ENCODE measurements at places on chromosomes 3 and 15. TPM values are rescaled to one million over a fixed set of nuclear protein-coding genes. Genes with fewer than 3 reads are reported as not detected.

Gene CXCR6
- not detected for total RNA-seq

Gene HIGD2B
- total RNA-seq, result not detected

Gene MAGI1
- 65.7 TPM for total RNA-seq

Gene AQP9
- total RNA-seq, result not detected

Gene TMCO5A
- not detected for total RNA-seq

Gene GOLGA6L4
- 2.8 TPM for total RNA-seq

Gene CCR8
- 0.64 TPM for total RNA-seq

Gene ARL6IP5
- total RNA-seq, result 15.5 TPM

Gene SPATA12
- total RNA-seq, result 0.22 TPM

DNA sequence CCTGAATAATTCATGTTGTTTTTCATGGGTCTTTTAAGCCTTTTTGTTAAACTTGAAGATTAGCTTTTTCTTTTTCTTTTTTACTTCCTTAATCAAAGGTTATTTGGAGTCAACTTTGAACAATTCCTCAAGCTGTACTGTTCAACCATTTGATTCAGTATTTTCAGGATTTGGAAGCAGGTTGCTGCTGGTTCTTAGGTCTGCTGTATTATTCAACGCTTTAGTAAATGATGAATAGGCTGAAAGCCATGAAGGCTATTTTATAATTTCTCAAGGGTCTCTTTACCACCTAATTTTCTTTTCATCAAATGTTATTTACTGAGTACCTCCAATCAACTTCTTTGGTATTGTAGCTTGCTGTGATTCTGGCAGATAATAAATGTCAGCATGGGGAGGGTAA lies 45.8 kb upstream of the KBTBD8 start:
- H3K4me1 ChIP-seq, result no peaks in the 10 kb centered on the region
- no peak overlapping the region for H3K27ac ChIP-seq
- H3K27me3 ChIP-seq, result no peaks in the 10 kb centered on the region
- no peak overlapping the region for H3K4me3 ChIP-seq
- no peaks in the 10 kb centered on the region for H3K36me3 ChIP-seq

DNA sequence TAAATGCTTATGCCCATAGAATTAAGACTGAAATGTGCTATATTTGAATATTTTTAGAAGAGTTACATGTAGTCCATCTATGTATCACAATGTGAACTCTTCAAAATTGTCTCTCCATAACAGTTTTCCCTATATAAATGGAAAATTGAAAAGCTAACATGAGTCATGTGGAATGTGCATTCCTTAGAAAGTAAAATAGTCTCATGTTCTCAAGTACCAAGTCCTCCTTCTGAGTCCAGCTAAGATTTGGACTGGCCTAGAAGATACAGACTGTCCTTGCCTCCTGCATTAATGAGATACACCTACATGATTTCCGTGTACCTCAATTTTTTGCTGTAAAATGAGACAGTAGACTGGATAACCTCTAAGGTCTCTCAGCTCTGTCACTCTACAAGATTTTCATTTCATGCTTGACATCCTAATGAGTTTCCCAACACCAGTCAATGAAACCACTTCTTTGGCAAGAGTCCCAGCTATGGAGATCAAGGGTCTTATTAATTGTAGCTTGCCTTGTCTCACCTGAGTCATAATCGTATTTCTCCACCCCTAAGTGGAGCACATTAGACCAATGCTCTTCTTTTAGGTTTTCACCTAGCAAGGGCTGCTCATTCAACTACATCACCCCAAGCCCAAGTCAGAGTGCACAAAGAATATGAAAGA lies 350.6 kb upstream of the IL12A start:
- H3K36me3 ChIP-seq, result no peaks in the 10 kb centered on the region
- 0 out of 2 replicates have a peak, but pooled peaks cover 6% of the 10 kb centered on the region for H3K4me1 ChIP-seq
- H3K27ac ChIP-seq, result no peak overlapping the region
- DNase-seq, result no peak
- H3K27me3 ChIP-seq, result no peaks in the 10 kb centered on the region
- no peak overlapping the region for H3K4me3 ChIP-seq

DNA sequence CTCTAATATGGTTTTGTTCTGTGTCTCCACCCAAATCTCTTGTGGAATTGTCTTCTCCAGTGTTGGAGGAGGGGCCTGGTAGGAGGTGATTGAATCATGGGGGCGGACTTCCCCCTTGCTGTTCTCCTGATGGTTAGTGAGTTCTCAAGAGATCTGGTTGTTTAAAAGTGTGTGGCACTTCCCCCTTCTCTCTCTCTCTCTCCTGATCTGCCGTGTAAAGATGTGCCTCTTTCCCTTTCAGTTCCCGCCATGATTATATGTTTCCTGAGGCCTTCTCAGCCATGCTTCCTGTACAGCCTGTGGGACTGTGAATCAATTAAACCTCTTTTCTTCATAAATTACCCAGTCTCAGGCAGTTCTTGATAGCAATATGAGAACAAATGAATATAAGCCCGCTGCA lies 33.1 kb downstream of the RETNLB start:
- H3K4me1 ChIP-seq, result no peaks in the 10 kb centered on the region
- H3K4me3 ChIP-seq, result no peak overlapping the region
- H3K27me3 ChIP-seq, result no peaks in the 10 kb centered on the region
- H3K36me3 ChIP-seq, result no peaks in the 10 kb centered on the region

GRCh38 chr3:167972502-167972901 lies 123.2 kb downstream of the GOLIM4 start:
- H3K4me3 ChIP-seq, result no peak overlapping the region
- no peaks in the 10 kb centered on the region for H3K36me3 ChIP-seq
- H3K27me3 ChIP-seq, result no peaks in the 10 kb centered on the region
- H3K4me1 ChIP-seq, result no peaks in the 10 kb centered on the region
- DNase-seq, result no peak

DNA sequence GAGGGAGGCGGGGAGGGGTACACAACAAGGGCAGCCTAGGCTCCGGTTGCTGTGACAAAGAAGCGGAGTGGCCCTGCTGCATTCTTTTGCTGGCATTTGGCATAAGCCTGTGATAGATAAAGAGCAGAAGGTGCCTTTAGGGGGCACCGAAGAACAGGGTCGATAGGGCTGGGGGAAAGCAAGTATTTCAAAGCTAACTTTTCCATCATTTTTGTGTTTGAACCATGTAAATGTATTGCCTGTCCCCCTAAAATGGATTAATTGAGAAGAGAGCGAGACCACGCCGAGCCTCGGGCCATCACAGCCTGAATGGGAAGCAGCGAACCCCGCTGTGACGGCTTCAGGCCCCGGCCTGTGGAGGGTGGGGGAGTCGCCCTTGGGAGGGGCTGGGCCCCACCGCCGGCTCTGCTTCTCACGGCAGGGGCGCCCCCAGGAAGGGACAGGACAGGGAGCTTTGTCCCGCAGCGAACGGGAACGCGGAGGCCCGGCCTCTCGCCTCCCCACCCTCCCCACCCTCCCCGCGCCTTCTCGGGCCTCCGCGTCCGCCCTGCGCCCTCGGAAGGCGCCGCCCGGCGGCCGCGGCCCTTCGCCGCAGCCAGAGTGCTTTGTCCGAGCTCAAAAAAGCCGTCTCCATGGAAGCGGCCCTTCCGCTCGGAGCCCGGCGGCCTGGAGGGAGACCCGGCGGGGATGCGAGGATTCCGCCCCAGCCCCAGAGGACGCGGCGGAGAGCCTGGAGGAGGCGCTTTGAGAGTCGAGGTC lies 32.4 kb upstream of the ALDH1L1 start:
- no peak overlapping the region for H3K27ac ChIP-seq
- peak; percentile 76 for DNase-seq
- H3K4me3 ChIP-seq, result peak overlapping the region; percentile 79
- no peaks in the 10 kb centered on the region for H3K4me1 ChIP-seq
- no peaks in the 10 kb centered on the region for H3K36me3 ChIP-seq

- no peaks in the 10 kb centered on the region for H3K36me3 ChIP-seq
- no peaks in the 10 kb centered on the region for H3K4me1 ChIP-seq
- no peak overlapping the region for H3K27ac ChIP-seq
- H3K27me3 ChIP-seq, result no peaks in the 10 kb centered on the region
- no peak overlapping the region for H3K4me3 ChIP-seq
These were observed 57.4 kb downstream of the HRH1 start for GRCh38 chr3:11211531-11212298.

DNA sequence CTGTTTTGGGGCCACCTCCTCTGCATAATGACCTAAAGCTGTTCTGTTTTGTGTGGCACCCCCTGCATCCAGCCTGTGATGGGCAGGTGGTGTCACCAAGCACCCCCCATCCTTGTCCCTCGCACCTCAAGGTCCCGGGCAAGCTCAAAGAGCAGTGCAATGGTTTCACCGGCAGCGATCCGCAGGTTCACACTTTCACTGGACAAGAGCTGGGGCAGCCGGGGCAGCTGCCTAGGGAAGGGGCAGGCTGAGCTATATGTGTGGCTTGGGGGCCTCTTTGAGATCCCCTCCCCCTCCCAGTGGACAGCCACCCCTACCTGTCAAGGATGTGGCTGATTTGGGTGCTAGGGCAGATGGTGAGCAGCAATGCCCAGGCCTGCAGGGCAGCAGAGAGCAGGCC lies 3.1 kb downstream of the IFRD2 start:
- H3K27ac ChIP-seq, result no peak overlapping the region
- H3K27me3 ChIP-seq, result no peaks in the 10 kb centered on the region
- H3K4me1 ChIP-seq, result no peaks in the 10 kb centered on the region
- no peak for DNase-seq

DNA sequence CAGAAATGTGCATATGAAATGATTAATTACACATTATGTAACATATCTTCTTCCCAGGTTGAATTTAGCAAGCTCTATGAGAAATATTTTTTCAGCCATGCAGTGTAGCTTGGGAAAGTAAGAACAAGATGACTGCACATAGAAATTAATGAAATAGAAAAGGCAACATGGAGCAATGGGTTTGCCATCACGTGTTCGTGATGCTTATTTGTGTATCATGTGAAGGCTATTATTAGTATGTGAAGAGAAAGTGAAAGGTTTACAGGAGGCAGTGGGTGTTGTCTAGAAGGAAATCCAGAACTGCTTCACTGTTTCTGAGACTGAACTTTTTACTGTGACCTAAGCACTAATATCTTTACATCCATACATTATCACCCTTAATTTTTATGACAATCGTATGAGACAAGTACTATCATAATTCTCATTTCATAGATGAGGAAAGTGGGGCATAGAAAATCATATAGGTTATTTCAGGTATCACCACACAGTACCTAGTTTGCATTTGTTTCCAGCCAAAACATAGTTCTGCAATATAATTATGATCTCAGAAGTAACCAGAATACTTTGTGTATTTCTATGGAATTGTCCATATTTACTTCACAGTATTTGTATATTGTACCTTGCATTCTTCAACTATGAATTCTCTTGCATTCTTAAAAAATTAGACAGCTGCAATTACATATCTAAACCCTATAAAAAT lies 14.9 kb downstream of the SERPINI1 start:
- DNase-seq, result no peak
- no peak overlapping the region for H3K27ac ChIP-seq
- no peaks in the 10 kb centered on the region for H3K27me3 ChIP-seq
- H3K36me3 ChIP-seq, result no peaks in the 10 kb centered on the region
- H3K4me3 ChIP-seq, result no peak overlapping the region
- H3K4me1 ChIP-seq, result no peaks in the 10 kb centered on the region

DNA sequence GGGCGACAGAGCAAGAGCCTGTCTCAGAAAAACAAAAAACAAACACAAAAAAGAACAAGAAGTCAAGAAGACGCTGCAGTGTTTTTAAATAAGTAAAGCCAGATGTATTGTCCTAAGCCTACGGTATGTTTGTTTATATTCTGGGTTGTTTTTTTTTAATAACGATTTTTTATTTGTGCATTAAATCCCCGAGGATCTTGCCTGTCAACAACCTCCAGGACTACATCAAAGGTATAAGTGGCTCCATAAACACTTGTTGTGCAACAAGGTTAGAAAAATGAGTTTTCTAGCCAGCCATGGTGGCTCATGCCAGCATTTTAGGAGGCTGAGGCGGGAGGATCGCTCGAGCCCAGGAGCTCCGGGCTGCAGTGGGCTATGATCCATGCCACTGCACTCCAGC lies 26.1 kb downstream of the ITGB5 start:
- no peaks in the 10 kb centered on the region for H3K27me3 ChIP-seq
- peaks cover 22% of the 10 kb centered on the region for H3K36me3 ChIP-seq
- no peak overlapping the region for H3K4me3 ChIP-seq
- H3K4me1 ChIP-seq, result peaks cover 2% of the 10 kb centered on the region
- H3K27ac ChIP-seq, result no peak overlapping the region

- no peak overlapping the region for H3K27ac ChIP-seq
- H3K4me1 ChIP-seq, result no peaks in the 10 kb centered on the region
- DNase-seq, result peak; percentile 62
- H3K36me3 ChIP-seq, result peaks cover 6% of the 10 kb centered on the region
- no peaks in the 10 kb centered on the region for H3K27me3 ChIP-seq
These were observed 42.2 kb downstream of the CLDN18 start for GRCh38 chr3:138051947-138052802.

- H3K27me3 ChIP-seq, result no peaks in the 10 kb centered on the region
- H3K36me3 ChIP-seq, result no peaks in the 10 kb centered on the region
- DNase-seq, result no peak
These were observed 12.1 kb downstream of the TMOD3 start for GRCh38 chr15:51841406-51842040.

- DNase-seq, result no peak
- no peaks in the 10 kb centered on the region for H3K4me1 ChIP-seq
- no peaks in the 10 kb centered on the region for H3K36me3 ChIP-seq
- no peak overlapping the region for H3K4me3 ChIP-seq
- H3K27ac ChIP-seq, result no peak overlapping the region
- H3K27me3 ChIP-seq, result no peaks in the 10 kb centered on the region
These were observed 72.3 kb downstream of the FGF12 start for GRCh38 chr3:192655040-192655439.

- no peak for DNase-seq
- peaks cover 2% of the 10 kb centered on the region for H3K27me3 ChIP-seq
- no peak overlapping the region for H3K27ac ChIP-seq
- no peaks in the 10 kb centered on the region for H3K4me1 ChIP-seq
These were observed 10.0 kb upstream of the USP3 start for GRCh38 chr15:63494408-63494807.

GRCh38 chr3:186839874-186840641 lies 2.5 kb upstream of the ADIPOQ start:
- no peaks in the 10 kb centered on the region for H3K27me3 ChIP-seq
- H3K4me1 ChIP-seq, result no peaks in the 10 kb centered on the region
- H3K27ac ChIP-seq, result no peak overlapping the region
- no peaks in the 10 kb centered on the region for H3K36me3 ChIP-seq
- DNase-seq, result no peak

- DNase-seq, result no peak
- no peaks in the 10 kb centered on the region for H3K4me1 ChIP-seq
- H3K27ac ChIP-seq, result no peak overlapping the region
- no peaks in the 10 kb centered on the region for H3K27me3 ChIP-seq
These were observed 55.9 kb downstream of the IFT80 start for GRCh38 chr3:160343132-160343531.

DNA sequence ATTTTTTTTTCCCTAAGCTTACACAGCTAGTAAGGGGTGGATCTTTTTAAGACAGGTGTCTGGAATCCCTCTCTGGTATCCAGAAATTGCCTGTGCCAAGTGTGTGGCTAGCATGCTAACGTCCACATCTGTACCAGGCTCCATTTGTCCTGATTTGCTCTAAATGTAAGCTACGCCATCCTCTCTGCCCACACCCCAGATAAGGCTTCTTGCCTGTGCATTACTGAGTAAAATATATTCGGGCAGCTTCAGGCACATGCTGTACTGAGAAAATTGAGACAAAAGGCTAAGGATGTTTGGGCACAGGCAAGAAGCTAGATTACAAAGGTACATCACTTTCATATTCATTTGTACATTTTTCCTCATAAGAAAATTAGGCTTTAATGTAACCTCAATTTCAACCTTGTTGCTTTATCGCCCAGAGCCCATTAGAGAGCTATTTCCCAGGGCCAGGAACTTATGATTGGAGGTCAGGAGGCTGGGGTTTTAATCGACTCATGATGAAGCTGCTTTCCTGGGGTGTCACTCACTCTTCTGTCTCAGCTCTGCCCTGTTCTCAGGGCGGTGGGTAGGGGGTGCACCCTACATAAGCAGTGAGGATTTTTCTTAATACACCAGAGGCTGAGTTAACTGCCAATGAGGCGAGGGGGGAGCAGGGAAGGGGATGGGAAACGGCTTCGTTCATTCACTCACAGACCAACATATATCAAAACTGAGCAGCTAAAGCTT lies 106.3 kb downstream of the RORA start:
- no peak overlapping the region for H3K27ac ChIP-seq
- no peak for DNase-seq

Measured in H9 (cell line).